ENCODE measurements at places on chromosomes 5 and 9.

DNA sequence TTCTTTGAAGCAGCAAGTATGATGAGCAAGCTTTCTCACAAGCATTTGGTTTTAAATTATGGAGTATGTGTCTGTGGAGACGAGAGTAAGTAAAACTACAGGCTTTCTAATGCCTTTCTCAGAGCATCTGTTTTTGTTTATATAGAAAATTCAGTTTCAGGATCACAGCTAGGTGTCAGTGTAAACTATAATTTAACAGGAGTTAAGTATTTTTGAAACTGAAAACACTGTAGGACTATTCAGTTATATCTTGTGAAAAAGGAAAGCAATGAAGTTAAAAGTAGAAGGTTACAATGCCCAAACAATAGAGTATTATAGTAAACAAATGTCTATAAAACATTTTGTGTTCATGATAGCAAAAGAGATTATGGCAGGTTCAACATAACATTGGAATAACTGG is 88.6 kb downstream of the JAK2 start:
- DNase-seq: no peak

DNA sequence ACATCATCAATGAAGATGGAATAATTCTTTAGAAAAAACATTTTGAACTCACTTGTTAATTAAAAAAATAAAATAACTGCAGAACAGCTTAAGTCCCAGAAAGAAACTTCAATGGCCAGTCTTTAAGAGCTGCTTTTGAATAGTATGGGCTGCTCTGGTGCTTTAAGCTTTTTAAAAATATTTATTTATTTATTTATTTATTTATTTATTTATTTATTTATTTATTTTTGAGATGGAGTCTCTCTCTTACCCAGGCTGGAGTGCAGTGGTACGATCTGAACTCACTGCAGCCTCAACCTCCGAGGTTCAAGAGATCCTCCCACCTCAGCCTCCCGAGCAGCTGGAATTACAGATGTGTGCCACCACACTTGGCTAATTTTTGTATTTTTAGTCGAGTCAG is 516.3 kb upstream of the DAP start:
- DNase-seq: no peak

- no peak for DNase-seq
These were observed 576.7 kb upstream of the ACO1 start for GRCh38 chr9:31807574-31808256.

- no peak for DNase-seq
These were observed 44.5 kb downstream of the ERCC6L2 start for GRCh38 chr9:95920017-95920416.

GRCh38 chr9:137760426-137760825 is 117.2 kb upstream of the CACNA1B start:
- DNase-seq: no peak

DNA sequence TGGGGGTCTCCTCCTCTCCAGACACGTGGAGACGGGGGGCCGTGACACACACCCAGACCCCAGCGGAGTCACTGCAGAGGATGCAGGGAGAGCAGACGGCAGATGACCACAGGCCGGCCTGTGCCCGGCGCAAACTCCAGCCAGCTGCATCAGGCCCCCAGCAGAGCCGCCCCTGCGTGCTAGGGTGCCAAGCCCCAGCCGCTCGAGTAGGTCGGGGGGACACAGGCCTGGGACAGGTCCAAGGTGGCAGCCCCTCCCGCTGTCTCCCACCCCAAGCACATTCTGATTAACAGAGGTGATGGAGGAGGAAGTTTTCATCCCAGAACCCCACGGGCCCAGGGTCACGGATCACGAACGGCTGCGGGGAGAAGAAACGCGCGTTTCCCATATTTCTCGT is 14.4 kb downstream of the NACC2 start:
- no peak for DNase-seq

DNA sequence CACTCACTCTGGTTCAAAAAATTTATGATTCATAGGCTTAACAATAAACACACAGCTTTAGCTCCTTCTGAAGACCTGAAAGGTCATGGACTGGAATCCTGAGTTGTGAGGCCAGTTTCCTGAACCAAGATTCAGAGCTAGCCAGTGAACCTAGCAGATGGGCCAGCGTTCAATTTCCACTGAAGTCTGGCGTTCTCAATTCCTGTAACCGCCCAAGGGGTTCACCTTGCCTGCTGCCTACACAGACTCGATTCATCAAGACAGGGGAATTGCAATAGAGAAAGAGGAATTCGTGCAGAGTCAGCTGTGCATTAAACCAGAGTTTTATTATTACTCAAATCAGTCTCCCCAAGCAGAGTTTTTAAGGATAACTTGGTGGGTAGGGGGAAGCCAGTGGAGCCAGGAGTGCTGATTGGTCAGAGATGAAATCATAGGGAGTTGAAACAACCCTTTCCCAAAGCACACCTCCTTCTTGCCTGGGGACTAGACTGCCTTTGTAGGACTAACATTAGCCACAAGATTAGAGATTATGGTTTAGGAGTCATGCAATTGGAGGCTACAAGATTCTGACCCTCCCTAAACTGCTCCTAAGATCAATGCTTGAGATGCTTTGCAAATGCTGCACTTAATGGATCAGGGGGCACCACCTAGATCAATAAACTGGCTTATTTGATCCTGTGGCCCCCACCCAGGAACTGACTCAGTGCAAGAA is 117.5 kb upstream of the SHB start:
- no peak for DNase-seq

- DNase-seq: no peak
These were observed 67.5 kb upstream of the ACTBL2 start for GRCh38 chr5:57550132-57550531.

- no peak for DNase-seq
These were observed 83.4 kb downstream of the MEGF10 start for GRCh38 chr5:127373858-127374491.

DNA sequence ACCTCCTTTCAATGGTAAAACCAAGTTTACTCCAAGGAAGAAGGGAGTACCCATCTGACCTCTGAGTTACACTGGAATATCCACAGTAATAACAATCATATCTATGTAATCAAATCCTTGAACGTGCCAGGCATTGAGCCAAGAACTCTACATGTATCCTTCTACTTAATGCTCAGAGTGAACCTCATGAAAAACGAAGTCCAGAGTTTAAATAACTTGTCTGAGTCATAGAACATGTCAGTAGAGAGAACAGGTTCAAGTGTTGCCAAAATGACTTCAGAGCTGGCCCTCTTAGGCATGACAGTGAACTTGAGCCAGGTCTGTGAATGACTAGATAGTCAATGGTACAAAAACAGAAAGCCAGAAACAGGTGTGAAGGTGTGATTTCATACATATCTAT is 164.1 kb upstream of the ZNF618 start:
- peak; percentile 10 for DNase-seq

DNA sequence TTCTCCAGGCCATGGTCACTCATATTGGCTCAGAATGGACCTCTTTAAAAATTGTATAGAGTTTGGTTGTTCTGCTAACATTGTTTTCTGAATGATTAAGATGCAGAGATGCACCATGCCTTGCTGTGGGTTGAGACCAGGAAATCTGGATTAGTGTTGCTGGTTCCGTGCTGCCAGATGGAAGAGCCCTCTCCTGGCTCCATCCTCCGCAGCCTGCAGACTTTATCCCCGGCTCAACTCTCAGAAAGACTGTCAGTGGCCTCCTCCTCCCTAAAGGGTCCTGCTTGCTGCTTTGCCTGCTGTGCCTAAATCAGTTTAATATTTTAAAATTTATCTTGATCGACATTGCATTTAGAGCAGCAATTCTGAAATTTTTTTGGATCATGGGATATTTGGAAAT is 196.7 kb downstream of the TENT4A start:
- no peak for DNase-seq

DNA sequence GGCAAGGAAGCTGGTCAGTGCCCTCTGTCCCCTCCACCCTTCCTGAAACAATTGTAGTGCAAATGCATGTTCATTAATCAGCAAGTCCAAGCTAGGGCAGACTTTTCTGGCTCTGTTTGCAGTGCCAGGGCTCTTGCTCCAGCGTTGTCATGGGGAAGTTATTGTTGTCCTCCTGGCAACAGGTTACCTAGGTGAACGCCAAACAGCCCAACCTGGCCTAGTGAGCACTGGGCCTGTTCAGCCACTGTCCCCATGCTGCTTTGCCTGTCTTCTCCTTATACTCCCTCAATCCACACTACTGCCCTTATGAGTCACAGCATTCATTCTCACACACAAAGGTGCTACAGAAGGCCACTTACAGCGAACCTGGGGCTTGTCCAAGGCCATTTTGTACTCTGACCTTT is 34.5 kb upstream of the GLIS3 start:
- peak; percentile 53 for DNase-seq
